ENCODE measurements at places on chromosomes 1 and 21.

DNA sequence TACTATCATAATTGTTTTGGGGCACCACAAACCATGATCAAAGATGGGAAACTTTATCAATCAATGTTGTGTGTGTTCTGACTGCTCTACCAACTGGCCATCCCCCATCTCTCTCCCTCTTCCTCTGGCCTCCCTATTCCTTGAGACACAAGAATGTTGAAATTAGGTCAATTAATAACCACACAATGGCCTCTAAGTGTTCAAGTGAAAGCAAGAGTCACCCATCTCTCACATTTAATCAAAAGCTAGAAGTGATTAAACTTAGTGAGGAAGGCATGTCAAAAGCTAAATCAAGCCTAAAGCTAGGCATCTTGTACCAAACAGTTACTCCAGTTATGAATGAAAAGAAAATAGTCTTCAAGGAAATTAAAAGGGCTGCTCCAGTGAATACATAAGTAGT is 390.3 kb upstream of the NFIA start:
- H3K4me1 ChIP-seq = no peaks in the 10 kb centered on the region
- H3K36me3 ChIP-seq = no peaks in the 10 kb centered on the region
- DNase-seq = no peak

DNA sequence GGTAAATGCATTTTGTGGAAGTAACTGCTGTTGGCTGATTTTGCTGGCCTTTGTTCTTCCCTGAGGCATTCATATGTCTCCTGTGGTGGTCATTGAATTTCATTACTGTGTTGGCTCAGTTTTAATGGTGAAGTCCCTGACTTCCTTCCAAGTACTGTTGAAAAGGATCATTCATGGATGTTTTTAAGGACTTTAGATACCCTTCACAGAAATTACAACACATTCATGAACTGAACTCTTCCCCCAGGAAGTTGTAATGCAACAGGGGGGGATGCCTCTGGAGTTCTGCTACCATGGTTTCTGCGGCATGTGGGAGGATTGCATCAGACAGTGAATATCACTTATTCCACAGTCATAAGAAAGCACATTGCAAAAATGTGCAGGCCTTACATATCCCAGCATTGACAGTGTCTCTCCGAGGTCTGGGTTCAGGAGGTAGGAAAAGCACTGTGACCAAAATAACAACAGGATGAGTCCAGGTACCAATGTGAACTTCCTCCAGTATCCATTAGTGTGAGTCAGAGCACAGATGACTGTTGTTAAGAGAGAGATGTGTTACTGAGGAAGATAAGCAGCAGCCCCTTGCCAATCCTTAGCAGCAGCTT is 2.1 kb upstream of the RAB3GAP2 start:
- peak overlapping the region; percentile 46 for H3K27ac ChIP-seq
- no peaks in the 10 kb centered on the region for H3K27me3 ChIP-seq
- H3K4me1 ChIP-seq = peaks cover 6% of the 10 kb centered on the region
- no peaks in the 10 kb centered on the region for H3K36me3 ChIP-seq
- H3K4me3 ChIP-seq = no peak overlapping the region

- no peak for DNase-seq
- no peaks in the 10 kb centered on the region for H3K36me3 ChIP-seq
- no peak overlapping the region for H3K4me3 ChIP-seq
- no peak overlapping the region for H3K27ac ChIP-seq
- no peaks in the 10 kb centered on the region for H3K27me3 ChIP-seq
Observed at GRCh38 chr1:203569490-203570318, 56.9 kb upstream of the ATP2B4 start.

DNA sequence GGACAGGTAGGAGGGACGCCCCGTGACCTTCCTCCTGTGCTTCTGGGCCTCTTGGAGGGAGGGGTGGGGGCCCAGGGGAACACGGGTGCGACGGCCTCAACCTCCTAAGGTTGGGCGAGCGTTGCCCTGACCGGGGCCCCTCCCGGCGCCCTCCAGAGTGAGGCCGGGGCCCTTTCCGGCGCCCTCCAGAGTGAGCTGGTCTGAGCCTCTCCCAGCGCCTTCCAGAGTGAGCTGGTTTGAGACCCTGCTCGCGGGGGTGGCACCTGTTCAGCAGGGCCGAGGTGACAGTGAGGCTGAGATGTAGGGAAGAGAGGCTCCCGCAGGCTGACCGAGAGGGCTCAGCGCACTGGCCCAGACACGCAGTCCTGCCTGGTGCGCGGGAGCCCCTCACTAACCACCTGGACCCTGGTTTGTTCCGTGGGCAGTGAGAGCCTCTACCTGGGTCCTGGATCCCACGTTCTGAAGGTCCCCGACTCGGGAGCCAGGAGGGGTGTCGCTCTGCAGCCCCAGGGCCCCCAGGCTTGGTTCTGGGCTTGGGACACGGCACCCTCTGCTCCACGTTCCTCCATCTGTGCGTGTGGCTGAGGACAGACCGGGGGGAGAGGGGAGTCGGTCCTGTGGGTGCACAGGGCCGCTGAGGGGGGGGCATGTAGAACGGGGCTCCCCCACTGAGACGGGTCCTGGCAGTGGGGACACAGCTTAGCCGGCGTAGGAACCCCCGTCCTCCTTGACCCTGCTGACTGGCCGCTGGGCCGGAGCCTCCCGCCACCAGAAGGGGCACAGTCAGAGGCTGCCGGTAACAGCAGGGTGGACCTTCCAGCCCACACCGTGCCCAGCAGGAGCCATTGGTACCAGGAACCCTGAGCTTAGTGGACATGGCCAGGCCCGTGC is 1.4 kb downstream of the COL6A1 start:
- DNase-seq = peak; percentile 55
- peak overlapping the region; percentile 62 for H3K4me3 ChIP-seq
- H3K27ac ChIP-seq = no peak overlapping the region
- peaks cover 9% of the 10 kb centered on the region for H3K27me3 ChIP-seq
- peaks cover 12% of the 10 kb centered on the region for H3K4me1 ChIP-seq

DNA sequence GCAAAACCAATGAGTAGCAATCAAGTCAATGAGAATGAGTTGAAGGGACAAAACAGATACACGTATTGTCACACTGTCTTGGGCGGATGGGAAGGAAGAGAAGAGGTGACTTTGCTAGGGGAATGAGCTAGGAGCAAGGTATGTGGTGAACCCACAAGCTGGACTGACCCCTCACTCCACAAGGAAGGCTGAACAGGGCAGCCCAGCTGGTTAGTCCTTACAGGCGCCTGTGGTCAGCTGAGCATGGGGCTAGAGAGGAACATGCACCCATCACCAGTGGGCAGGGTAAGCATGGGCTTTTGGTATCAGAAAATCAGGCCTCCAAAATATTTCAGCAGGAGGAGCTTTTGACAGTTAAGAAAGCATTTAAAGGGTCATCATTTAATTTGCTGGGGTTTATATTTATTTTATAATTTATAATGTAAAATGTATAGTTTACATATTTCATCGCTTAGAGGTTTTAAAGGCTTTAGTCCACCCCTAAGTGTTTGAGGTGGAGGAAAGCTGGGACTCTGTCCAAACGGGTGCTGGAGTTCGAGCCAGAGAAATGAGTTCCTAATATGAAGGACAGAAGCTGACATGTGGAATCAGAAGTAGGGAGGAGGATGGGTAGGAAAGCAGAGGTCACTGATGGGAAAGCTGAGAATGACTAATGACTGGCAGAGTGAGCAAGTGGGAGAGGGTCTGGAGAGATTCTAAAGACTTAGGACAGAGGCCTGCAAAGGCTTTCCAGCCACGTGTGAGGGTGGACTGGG is 22.0 kb upstream of the ACBD6 start:
- H3K4me3 ChIP-seq = no peak overlapping the region
- DNase-seq = no peak
- no peaks in the 10 kb centered on the region for H3K36me3 ChIP-seq
- peaks cover 4% of the 10 kb centered on the region for H3K4me1 ChIP-seq
- H3K27ac ChIP-seq = no peak overlapping the region

GRCh38 chr1:117732065-117732797 is 126.4 kb downstream of the TENT5C start:
- H3K4me3 ChIP-seq = no peak overlapping the region
- H3K36me3 ChIP-seq = no peaks in the 10 kb centered on the region
- no peaks in the 10 kb centered on the region for H3K4me1 ChIP-seq
- H3K27ac ChIP-seq = no peak overlapping the region

Measured in H1 (cell line).